Right renal pelvis (tissue), 4 donors: ENCODE measurements at places on chromosomes 5 and 9. TPM values are rescaled to one million over a fixed set of nuclear protein-coding genes. Genes with fewer than 3 reads are reported as not detected.
A peak's percentile ranks its signal among the peaks of the same experiment; 100 is the strongest.

DNA sequence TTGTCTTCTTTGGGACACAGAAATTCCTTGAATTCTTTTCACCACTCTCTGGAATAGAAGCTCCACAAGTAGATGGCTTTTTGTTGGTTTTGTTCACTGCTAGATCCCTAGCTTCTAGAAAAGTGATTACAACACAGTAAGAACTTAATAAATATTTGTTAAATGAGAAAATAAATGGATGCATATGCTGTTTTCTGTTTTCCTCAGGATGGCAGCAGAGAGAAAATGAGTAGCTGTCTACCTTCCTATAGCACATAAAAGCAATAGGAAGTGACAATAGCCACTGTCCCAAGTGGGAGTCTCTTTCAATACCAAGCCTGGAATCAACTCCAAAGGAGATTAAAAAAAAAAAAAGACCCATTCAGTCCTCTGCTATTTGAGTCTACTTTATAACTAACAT is 100.6 kb upstream of the NREP start:
- no peak for DNase-seq

GRCh38 chr5:131423056-131423455 is 159.2 kb downstream of the CDC42SE2 start:
- DNase-seq, result no peak

GRCh38 chr5:107815109-107815508 is 144.4 kb upstream of the EFNA5 start:
- no peak for DNase-seq

DNA sequence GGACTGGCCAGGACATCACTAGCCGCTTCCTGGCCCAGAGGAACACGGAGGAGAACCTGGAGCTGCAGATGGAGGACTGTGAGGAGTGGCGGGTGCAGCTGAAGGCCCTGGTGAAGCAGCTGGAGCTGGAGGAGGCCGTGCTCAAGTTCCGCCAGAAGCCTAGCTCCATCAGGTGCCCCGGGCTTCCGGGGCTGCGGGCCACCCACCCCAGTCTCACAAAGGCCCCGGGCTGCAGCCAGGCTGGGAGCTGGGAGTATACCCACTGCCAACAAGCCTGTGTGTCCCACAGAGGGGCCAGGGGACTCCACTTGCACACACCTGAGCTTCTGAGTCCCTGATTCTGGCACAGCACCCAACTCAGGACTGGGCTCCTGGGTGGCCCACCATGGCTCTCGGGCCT is 1.7 kb upstream of the RABL6 start:
- DNase-seq, result no peak

- DNase-seq, result no peak
Observed at GRCh38 chr9:72586388-72587130, 65.2 kb downstream of the TMC1 start.

DNA sequence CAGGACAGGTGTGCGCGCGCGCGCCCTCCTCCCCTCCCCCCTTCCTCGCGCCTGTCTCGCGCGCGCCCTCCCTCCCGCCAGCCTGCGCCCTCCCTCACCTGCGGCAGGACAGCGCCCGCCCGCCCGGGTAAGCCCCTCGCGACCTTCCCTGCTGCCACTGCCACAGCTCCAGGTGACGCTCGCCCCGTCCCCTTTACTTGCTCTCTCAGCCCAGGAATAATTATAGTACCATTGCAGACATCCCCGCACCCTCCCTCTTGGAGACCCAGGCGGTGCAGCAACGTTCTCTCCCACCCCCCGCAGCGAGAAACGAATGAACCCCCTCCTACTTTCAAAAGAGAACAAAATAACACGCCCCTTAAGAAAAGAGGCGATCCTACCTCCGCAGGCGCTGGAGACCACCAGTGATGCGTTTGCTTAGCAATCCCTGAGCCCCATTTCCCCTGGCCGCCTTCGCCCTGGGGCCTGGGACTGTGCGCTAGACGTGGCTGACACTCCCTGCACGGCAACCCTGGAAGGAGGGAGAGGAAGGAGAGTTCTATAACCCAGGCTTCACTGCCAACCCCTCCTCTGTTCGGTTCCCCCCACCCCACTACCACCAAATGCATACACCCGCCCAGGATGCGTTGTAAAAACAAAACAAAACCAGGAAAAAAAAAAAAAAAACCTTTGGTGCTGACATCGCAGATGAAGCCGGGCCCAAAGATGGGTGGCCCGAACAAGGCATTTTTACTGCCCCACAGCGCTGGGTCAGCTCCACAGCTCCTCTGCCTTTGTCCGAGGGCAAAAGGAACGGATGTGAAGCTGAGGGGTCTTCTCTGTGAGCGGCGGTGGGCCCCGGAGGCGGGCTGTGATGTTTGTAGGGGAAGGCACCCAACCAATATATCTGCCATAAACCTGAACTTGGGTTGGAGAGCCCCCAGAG is 5.6 kb upstream of the PURA start:
- DNase-seq, result peak; percentile 21

DNA sequence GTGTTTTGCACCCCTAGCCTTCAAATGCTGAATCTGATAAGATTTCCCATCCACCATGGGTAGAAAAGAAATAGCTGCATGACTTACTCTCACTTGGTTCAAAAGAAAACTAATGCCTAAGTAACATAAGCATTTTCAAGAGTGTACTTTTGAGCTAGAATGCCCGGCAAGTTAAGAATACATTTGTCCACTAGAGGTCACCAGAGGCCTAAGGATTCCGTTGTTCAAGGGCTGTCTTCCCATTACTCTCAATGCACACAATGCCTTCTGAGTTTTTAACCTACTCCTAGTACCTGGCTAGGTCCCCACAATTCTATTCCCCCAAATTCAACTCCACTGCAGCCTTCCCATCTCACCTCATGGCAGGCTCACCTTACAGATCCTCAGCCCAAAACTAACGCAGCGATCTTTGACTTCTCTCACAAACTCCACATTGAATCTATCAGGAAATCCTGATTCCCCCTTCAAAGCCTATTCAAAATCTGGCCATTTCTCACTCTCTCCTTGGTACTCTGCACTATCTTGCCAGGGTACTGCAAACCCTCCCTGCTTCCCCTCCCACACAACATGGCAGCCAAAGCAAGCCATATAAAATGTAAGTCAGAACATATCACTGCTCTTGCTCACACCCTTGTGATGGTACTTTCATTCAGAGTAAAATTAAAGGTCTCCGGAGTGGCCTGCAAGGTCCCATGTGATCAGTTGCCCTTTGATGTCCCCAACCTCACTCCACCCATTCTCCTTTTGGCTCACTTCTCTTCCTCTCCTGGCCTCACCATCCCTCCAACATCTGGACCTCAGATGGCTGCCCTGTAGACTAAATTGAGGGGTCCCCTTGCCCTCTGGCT is 13.4 kb downstream of the OXCT1 start:
- DNase-seq, result peak; percentile 65

DNA sequence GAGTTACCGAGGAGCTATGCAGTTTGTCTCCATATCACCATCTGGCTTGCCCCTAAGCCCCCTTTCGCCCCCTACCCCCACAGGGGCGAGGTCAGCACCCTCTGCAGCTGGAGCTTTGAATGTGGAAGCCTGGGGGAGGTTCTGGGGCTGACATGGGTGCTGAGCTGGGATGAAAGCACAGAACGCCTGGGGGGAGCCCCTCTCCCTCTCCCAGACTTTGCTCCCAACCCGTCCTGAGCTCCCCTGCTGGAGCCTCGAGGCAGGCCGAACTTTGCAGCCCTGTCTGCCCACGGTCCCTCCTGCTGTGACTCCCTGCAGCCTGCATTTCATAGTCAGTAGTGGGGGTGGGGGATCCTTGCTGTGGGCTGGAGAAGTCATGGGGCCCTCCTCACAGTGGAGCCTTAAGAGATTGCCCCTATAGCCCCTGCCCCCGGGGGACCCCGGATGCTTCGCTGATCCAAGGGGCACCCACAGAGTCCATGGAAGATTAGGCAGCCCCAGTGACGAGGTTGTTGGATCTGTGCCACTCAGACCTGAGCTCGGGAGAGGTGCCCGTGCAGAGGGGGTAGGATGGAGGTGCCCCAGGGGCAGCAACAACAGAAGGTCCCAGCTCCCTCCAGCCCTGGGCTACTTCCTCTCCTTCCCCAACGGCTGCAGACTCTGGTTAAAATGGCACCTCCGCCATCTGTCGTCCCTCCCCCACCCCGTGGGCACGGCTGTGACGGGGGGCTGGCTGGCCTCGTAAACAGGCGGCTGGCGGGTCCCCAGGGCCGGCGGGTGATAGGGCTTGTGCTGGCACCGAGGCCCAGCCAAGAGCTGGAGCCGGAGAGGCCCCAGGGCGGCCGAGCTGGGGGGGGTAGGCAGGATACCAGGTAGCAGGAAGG is 162.0 kb downstream of the C9orf50 start:
- DNase-seq, result no peak

- no peak for DNase-seq
Observed at GRCh38 chr5:165188556-165189175, 1683.2 kb downstream of the MAT2B start.

GRCh38 chr5:58317009-58317408 is 142.9 kb downstream of the PLK2 start:
- DNase-seq, result peak; percentile 31

- DNase-seq, result no peak
Observed at GRCh38 chr9:83336706-83337105, 201.5 kb downstream of the FRMD3 start.

Gene TAF11L5
- polyA plus RNA-seq, result not detected

Gene PCDHAC1
- 0.16 TPM for polyA plus RNA-seq

Gene CCNJL
- 7.9 TPM for polyA plus RNA-seq
